SHP77 treated with DMSO at 0.1 percent for 48 hours (cell line): ENCODE measurements at places on chromosomes 3 and 15.

GRCh38 chr15:67109141-67110034, 44.0 kb downstream of the SMAD3 start:
- no peak for DNase-seq

GRCh38 chr15:91529534-91529933, 324.0 kb upstream of the SLCO3A1 start:
- no peak for DNase-seq

DNA sequence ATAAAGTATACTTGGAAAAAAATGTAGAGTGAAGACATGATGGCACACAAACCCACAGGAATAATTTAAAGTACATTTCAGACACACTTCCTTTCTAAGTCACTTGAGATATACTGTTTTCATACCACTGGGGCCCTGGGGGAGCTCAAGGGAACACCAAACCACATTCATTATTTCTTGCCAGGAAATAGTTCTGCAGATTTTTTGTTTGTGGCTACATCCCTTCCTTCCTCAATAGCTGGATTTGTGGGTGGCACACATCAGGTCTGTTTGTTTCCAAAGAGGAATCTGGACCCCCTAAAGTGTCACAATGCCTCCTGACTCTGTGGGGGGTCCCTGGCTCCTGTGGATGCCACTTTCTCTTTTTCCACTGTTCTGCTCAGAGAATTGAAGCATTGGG, 153.5 kb upstream of the COL8A1 start:
- DNase-seq = no peak

DNA sequence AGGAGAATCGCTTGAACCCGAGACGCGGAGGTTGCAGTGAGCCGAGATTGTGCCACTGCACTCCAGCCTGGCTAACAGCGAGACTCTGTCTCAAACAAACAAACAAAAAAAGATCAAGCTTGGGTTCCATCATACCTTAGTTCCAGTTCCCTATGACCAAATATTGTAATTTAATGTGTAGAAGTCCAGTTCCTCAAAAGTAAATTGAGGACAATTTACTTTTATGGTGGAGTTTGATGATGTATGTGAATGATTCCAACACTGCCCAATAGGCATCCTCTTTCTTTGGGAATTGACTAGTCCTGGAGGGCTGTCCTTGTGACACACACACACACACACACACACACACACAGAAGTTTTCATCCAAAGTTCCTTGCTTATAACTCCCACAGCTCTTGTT, 2.8 kb upstream of the PKM start:
- DNase-seq = no peak

- no peak for DNase-seq
These were observed 839.8 kb upstream of the ALCAM start for GRCh38 chr3:104526901-104527401.

DNA sequence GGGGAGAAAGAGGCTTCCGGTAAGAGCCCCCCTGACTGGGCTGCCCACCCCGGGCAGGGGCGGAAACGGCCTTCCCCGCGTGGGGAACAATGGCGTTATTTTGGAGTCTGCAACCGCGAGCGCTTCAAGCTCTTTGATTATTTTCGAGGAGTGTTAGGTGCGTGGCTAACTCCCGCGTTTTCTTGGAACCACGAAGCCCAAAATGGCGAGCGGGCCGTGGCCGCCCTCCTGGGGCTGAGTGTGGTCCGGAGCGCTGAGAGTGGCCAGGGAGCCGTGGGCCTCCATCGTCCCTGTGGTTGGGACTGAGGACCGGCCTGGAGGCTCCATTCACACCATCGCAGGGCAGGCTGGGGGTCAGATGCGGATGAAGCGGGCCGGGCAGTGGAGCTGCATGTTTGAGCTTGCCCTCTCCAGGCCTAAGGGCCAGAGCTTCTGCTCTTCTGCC, 44.6 kb upstream of the POLG start:
- DNase-seq = no peak
